ENCODE measurements at places on chromosomes 4 and X. TPM values are rescaled to one million over a fixed set of nuclear protein-coding genes. Genes with fewer than 3 reads are reported as not detected.

Gene CYTL1
- total RNA-seq, result not detected

Gene TEX13D
- total RNA-seq, result not detected

Gene INTU
- 0.16 TPM for total RNA-seq

Gene ARHGAP36
- not detected for total RNA-seq

Gene SRPX2
- not detected for total RNA-seq

Gene PLK4
- total RNA-seq, result 65.9 TPM

Gene ODAM
- not detected for total RNA-seq

Gene SMPX
- not detected for total RNA-seq

Gene TREX2
- total RNA-seq, result 3.8 TPM

Gene DCAF12L2
- total RNA-seq, result not detected

Gene GPR34
- total RNA-seq, result 1.1 TPM

Gene COX7B
- 329 TPM for total RNA-seq

Gene GPR119
- not detected for total RNA-seq

Gene SMIM10
- total RNA-seq, result 0.71 TPM

Gene LGI2
- not detected for total RNA-seq

Data from activated CD8-positive, alpha-beta T cell treated with anti-CD3 and anti-CD28 coated beads, Interleukin-2, amount 10 ng/mL, durations not matched to agents 7 days and 5 days (primary cell).